ENCODE measurements at places on chromosomes 4 and X. TPM values are rescaled to one million over a fixed set of nuclear protein-coding genes. Genes with fewer than 3 reads are reported as not detected.

The SSX1 gene
- not detected for total RNA-seq

- DNase-seq: no peak
Observed at GRCh38 chrX:80667967-80668366, 141.7 kb downstream of the BRWD3 start.

GRCh38 chrX:30748342-30748960 lies 95.2 kb downstream of the GK start:
- no peak for DNase-seq

- DNase-seq: no peak
Observed at GRCh38 chr4:152259866-152260265, 276.0 kb downstream of the FBXW7 start.

DNA sequence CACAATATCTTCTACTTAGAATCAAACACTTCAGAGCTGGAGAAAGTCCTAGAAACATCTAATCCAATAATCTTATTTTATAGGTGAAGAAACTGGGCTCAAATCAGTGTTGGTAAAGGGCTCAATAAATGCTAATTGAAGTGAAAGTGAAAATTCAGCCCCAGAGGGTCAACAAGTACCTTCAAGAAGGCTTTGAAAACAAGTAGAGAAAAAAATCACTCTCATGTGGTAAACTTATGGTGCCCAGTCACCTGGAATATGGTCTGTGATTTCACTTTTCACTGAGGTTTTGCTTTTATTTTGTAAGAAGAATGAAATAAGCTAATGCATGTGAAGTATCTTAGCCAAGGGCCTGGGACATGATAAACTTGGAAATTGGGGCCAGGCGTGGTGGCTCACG lies 29.1 kb upstream of the EIF4E start:
- no peak for DNase-seq

DNA sequence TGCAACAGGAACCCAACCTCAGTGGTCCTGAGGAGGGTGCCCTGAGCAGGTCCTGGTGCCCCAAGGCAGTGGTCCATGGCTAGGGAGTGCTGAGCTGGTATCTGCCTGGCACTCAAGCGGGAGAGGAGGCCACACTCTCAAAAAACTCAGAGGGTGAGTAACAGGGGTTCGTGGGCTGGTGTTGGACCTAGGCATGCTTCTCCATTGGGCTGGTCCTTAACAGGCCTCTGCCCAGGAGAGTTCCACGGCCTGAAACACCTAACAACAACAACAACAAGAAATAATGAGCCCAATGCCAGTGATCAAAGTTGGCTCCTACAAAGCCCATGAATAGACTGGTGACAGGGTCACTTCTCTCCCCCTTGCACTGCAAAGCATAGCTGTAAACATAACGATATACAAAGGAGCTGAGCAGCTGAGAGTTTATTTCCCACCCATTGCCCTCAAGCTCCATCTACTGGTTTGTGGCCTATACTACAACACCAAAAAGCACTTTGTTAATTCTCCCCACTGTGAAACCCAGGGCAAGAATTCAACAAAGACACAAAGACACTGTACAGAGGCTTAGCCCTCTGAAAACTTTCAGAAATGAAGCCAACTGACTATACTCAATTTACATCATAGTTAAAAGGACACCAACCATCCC lies 736.1 kb upstream of the ADGRL3 start:
- no peak for DNase-seq

GRCh38 chr4:110620691-110621327 lies 2.1 kb downstream of the PITX2 start:
- no peak for DNase-seq

- no peak for DNase-seq
Observed at GRCh38 chr4:94960708-94961107, 203.0 kb downstream of the BMPR1B start.
